ENCODE measurements at places on chromosomes 5 and 9. TPM values are rescaled to one million over a fixed set of nuclear protein-coding genes. Genes with fewer than 3 reads are reported as not detected.

The PIP5KL1 gene
- total RNA-seq, result not detected

The CACFD1 gene
- total RNA-seq, result 24.8 TPM

The KCNV2 gene
- not detected for total RNA-seq

The BARHL1 gene
- not detected for total RNA-seq

The NUTM2G gene
- not detected for total RNA-seq

The TCF7 gene
- 12.1 TPM for total RNA-seq

DNA sequence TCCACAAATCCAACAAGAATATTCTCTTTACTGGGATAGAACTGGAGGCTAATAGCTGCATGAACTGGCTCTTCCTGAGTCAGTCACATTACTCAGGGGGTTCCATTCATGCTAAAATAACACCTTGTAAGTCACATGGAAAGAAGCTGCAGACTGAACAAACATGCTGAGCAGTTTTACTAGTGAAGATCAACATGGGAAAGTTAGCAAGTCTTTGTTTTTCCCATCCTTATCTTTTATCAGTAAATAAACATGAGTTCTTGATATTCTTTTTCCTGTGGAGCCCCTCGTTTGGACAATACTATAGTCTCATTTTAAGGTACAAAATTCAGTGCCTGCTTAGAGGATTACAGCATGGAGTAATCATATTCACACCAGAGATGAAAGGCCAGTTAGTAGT, 43.7 kb upstream of the TEK start:
- DNase-seq, result no peak

- DNase-seq, result no peak
Observed at GRCh38 chr9:13163946-13164345, 115.5 kb downstream of the MPDZ start.

DNA sequence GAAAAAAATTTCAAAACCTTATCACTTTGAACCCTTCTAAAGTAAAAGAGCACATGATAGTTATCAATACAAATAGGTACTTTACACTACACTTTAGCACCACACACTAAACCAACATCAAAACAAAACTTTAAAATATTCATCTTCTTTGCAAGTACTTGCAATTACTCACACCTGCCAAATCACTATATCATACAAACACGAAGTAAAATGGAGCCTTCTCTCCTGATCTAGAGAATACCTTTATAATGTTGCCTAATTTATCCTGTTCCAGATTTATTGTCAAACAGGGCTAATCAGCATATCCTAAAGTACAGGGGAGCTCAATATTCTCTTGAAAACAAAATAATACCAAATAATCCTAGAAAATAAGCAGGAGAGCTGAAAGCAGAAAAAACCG, 3.0 kb downstream of the RNF145 start:
- no peak for DNase-seq

DNA sequence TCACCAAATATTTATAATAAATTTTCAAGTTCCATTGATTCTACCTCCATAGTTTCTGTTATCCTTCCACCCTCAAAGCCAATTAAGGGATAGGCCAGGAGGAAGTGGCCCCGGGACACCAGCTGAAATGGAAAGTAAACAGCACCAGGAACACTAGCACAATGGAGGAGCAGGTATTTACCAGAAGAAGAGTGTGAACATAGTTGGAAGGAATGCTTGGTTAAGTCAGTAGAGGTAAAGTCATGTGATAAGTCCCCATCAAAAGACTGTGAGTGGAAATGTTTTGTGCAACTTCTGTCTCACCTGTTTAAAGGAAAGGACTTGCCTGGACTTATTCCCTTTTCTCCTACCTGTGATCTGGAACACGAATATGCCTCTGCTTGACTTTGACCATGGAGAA, 146.7 kb upstream of the RAI14 start:
- DNase-seq, result no peak

DNA sequence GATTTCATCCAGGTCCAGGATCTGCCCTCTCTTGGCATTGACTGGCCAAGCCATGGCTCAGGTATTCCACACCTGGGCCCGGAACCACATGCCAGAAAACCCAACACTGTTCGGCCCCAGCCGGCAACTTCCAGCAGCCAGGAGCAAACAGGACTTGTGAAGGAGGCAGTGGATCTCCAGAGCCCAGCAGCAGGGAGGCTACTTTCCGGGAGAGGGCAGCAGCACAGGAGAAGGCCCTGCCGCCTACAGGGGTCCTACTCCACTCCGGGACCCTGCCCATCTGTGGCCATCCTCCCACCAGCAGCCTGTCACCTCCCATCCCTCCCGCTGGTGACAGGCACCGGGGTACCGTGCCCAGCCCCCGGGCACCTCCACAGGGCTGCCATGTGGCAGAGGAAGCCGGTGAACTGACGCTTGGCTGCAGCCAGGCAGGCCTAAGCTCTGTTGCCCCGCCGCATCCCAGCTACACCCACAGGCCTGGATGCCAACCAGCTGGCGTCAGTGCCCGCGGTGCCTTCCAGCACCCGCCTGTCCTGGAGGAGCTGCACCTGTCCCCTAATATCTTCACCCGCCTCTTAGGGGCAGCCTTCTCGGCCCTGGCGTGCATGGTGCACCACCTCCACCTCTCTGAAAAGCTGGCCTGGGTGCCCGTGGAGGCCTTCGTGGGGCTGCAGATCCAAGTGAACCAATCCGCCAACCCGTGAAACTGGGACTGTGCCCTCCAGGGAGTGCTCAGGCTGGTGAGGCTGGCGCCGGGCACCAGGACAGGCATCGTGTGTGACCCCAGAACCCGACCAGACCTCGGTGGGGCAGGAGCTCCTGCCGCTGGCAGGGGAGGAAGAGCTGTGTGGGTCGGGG, 18.9 kb upstream of the SLC30A5 start:
- no peak for DNase-seq

GRCh38 chr5:82221020-82221419, 57.1 kb downstream of the RPS23 start:
- DNase-seq, result no peak

- no peak for DNase-seq
Observed at GRCh38 chr5:160649304-160649703, 202.7 kb downstream of the ATP10B start.

- no peak for DNase-seq
Observed at GRCh38 chr9:65444943-65445342, 159.9 kb upstream of the FOXD4L5 start.

DNA sequence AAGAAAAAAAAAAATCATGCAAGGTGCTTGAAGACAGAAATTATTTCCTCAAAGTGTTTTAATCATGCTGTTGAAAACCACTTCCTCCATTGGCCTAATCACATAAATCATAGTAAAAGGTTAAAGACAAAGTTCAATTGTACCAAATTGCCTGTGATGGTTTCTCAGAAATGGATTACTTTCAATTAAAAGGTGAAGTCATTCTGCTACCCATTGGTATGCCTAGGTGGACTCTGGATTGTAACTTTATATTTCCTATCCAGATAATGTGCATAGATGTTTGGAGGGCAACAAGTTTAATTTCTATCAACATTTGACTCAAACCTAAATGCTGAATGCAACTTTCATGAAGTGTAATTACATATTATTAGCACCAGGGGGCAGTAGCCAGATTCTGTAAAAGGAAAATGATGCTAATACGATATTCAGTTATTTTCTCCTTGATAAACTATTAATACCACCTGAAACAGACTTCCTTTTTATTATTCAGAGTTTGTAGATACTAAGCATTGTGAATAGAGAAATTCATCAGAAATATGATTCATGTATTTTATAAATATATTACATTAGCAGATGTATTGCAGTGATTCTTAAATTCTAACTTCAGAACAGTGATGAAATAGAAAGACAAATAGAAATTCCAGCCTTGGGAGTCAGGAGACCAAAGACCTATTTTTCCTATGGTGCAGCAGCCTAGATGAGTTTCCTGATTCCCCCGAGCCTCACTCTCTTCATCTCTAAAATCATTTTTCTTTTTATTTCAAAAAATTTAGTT, 148.2 kb downstream of the CAAP1 start:
- no peak for DNase-seq

- peak; percentile 64 for DNase-seq
Observed at GRCh38 chr9:93059011-93059714, 662 bp downstream of the SUSD3 start.

DNA sequence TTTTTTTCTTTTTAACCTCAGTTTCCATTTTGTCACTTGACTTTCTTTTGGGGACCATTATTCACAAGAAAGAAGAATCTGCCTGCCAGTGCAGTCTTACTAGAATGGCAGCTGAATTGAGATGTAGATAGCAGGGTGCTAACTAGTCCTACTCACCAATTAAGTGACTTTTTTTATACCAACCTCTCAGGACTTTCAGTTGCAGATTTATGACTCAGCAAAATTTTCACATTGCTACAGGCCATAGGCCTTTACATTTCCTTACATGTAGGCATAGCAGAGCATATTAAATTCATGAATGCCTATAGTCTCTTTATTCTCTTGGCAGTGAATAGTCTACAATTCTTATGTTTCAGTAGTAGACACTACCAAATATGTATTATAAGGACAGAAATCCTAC, 54.0 kb upstream of the FKTN start:
- no peak for DNase-seq

- DNase-seq, result no peak
Observed at GRCh38 chr5:126052791-126053190, 370.4 kb upstream of the GRAMD2B start.

GRCh38 chr5:36875051-36875789, 1.3 kb upstream of the NIPBL start:
- DNase-seq, result peak; percentile 80

GRCh38 chr5:172496671-172497371, 42.5 kb upstream of the SH3PXD2B start:
- peak; percentile 64 for DNase-seq

DNA sequence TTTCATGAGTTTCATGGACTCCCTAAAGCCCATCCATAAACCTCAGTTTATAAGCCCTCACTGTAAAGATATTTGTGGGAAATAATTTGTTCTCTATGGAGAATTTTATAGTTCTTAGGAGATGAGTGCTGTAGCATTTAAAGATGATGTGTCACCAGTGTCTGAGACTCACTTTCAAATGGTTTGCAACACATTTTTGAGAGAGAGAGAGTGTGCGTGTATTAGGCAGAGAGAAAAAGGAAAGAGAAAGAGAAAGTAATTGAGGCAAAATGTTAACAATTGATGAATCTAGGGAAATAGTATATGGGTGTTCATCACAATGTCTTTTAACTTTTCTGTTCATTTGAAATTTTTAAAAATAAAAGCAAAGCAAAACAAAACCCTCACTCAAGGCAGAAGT, 479.0 kb downstream of the ZSWIM6 start:
- no peak for DNase-seq

GRCh38 chr5:147830035-147830434, 1.4 kb downstream of the SPINK1 start:
- no peak for DNase-seq

- no peak for DNase-seq
Observed at GRCh38 chr5:141965071-141965470, 3.8 kb upstream of the RNF14 start.

DNA sequence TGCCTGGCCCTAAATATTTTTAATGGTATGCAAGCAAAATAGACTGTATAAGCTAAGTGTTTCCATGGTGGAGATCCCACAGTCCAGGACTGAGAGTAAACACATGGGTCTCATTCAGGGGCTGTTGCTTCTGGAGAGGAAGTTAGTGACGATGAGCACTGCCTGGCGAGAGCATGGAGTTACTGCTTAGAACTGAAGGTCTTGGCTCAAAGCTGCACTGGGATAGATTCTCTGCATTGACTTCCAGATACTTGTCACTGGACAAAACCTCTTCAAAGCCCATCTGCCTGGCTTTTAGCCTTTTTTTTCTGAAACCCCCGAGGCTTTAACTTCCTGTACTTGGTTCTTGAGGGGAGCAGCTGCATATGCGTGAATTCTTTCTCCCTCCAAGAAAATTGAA, 39.2 kb downstream of the GPR107 start:
- DNase-seq, result no peak

DNA sequence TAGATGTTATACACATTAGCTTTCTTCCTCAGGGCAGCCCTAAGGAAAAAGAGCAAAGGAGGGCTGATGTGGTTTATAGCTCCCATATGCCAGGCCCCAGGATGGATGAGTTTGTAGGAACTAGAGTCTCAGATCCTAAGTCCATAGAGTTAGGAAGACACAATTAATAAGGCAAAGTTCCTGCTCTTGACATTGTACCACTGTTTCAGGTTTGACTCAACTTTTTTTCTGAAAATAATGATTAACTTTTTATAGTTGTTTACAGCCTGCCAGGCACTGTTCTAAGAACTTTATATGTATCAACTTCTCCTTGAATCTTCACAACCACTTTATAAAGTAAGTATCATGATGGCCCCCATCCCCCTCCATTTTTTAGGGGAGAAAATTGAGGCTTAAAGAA, 339.5 kb downstream of the PDE4D start:
- no peak for DNase-seq

DNA sequence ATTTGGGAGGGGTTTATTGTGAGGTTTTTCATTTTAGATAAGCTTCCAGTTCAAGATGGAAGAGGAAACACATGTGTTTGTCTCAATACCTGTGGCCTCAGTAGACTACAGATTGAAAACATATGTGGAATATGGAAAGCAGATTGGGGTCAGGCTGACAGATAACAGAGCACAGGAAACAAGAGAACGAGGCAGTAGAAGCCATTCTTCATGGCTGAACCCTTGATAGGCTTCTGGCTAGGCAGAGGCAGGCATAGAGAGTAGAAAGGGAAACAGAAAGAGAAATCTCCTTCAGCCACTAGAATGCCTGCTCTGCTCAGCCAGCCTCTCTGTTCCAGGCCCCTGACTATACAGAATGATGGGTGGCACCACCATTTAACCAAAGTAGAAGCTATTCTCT, 152.5 kb downstream of the MUSK start:
- DNase-seq, result no peak

- no peak for DNase-seq
Observed at GRCh38 chr5:136210259-136210658, 17.3 kb upstream of the SMIM32 start.

DNA sequence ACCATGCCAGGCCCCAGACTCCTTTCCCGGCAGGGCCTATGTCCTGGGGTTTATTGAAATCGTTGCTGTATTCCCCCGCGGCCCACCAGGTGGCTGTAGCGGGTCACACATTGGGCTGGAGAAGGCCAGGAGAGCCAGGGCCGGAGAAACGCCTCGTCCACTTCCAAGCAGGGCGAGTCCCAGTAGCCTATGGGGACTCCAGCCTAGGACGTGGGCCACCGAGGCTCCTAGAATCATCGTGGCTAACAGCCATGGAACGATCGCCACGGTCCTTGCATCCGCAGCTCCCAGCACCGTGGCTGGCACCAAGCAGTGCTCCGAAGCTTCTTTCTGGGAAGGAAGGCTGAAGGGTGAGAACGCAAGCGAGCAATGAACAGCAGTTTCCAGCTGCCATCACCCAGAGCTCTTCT, 87.7 kb downstream of the ENTREP1 start:
- DNase-seq, result peak; percentile 79

DNA sequence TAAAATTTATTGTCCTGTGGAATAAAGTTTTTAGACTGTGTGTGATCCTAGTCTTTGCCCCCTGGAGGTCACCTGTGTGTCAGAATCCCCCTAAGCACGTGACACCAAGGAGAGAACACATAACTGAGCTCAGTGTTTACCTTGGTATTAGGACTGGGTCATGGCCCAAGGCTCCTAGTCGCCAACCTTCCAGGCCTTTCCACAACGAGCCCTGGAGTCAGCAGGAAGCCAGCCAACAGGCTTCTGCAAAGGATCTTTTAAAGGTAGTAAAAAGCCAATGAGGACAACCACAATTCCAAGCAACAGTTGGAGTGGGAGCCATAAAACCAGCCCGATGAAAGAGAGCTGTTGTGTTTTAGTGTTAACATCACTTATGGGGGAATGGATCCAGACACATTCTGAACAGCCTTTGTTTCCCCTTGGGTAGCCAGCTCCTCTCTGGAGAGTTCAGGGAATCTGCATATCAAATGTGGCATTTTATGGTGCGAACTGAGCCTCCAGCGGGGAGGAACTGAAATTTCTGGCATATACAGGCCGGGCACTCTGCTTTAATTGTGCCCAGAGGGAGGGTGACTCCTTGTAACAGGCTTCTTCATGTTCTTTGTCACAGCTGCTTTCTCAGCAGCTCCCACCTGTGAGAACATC, 239.9 kb downstream of the FSTL4 start:
- no peak for DNase-seq
